ENCODE measurements at places on chromosomes 12 and 14.

GRCh38 chr14:69052181-69052601, 73.1 kb upstream of the ACTN1 start:
- DNase-seq: no peak

DNA sequence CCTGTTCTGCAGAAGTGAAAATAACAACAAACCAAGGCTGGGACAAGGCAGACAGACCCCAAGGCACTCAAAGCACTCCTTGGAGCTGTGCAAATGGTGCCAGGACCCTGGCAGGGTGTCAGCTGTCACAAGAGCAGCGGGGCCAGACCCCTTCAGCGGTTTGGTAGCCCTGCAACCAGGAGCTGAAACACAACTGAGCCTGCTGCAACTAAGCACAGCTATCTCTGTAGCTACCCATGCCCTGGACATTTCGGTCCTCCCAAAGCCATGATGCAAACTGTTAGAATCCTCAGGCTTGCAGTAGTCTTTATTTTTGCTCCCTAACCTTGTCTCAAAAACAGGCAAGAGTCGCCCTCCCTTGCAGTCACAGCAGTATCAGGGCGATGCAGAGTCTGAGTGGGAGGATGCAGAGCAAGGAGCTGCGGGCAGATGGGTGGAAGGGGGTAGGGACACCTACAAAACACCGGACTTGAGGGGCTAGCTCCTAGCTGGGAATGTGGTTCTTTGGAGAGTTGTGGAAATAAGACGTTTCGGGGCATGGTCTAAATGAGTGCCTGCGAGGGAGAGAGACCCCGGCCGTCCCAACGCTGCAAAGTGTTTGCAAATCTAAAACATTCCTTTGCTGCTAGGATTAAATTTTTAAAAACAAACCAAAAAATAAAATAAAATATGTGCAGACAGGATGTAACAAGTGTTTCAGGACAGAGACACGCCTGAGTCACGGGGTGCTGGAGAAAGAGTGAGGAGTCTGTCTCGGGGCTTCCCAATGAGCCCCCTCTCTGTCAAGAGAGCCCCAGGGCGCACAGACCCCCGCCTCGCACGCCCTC, 1.0 kb downstream of the NUAK1 start:
- DNase-seq: no peak

DNA sequence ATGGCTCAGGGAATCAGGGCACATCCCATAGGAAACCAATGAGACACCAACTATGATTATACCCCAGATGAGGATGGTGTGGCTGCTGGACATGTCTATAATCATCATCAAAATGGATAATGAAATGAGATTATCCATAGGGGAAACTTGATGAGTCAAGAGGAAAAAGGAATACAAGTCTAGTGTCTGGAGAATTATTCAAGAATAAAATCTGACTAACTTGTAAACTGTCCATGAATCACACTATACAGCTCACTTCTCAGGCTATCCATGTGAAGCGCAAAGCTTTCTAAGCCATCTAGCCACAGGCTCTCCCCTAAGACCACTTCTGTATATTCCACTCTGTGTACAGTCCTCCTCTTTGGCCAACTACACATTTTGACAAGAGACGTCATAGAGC, 52.5 kb downstream of the DUSP16 start:
- DNase-seq: no peak

DNA sequence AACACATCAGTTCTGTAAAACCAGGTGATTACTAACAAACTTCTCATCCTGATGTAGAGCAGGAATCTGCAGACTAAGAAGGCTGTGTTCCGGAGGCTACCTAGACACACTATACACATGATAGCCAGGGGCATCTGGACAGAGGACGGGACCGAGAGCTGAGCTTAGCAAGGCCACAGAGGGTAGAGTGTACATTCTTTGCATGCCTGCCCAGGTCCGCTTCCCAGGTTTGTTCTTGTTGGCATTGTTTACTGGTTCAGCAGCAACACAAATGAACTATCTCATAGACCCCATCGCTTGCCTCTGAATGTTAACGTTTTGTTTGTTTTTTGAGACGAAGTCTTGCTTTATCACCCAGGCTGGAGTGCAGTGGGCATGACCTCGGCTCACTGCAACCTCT, 17.7 kb upstream of the TEAD4 start:
- DNase-seq: no peak

Measured in NCI-H510A treated with DMSO at 0.1 percent for 48 hours (cell line).